CD4-positive, CD25-positive, alpha-beta regulatory T cell (primary cell): ENCODE measurements at places on chromosomes 4 and X.
A peak's percentile ranks its signal among the peaks of the same experiment; 100 is the strongest.

DNA sequence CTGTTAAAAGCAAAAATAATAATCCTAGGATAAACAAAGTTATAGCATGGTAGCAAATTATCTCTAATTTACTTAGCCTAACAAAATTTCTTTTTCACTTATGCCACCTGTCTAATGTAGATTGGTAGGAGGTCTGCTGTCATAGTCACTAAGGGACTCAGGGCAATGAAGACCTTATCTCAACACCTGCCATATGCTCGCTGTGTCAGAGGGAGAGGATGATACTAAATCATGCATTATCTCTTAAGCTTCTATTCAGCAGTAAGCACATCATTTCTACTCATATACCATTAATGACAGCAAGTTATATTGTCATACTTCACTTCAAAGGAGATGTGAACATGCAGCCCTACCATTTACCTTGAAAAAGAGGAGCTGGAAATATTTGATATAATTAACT, 44.1 kb downstream of the AFM start:
- DNase-seq = no peak

- peak; percentile 3 for DNase-seq
These were observed 434.7 kb downstream of the PACRGL start for GRCh38 chr4:21134994-21135393.

GRCh38 chrX:154540897-154541535, 5.6 kb downstream of the G6PD start:
- no peak for DNase-seq

DNA sequence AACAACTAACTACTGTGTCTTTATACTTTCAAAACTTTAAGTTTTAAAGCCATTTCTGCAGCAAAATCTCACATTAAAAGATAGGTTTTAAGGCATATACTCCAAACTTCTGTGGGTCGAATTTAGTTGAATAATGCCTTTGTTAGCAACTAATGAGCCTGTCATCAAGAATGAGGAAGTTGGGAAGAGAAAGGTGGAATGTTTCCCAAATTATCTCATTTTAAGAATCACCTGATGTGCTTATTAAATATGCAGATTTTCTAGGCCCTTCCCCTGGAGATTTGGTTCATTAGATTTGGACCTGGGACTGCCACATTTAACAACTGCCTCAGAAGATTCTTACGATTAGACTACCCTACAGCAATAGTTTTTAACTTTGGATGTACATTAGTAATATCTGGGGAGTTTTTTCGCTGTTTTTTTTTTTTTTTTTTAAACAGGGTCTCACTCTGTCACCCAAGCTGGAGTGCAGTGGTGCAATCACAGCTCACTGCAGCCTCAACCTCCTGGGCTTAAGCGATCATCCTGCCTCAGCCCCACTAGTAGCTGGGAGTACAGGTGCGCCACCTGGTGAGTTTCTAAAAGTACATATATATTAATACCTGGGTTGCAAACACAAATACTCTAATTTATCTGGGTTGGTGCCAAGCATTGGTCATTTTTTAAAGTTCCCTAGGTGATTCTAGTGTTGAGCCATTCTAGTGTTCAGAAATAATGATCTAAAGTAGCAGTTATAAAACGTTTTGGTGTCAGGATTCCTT, 16.1 kb upstream of the TASL start:
- peak; percentile 30 for DNase-seq
